A549 (cell line): ENCODE measurements at places on chromosomes 2 and 18.

GRCh38 chr18:75179819-75180600 is 28.9 kb downstream of the PTGR3 start:
- DNase-seq = no peak

DNA sequence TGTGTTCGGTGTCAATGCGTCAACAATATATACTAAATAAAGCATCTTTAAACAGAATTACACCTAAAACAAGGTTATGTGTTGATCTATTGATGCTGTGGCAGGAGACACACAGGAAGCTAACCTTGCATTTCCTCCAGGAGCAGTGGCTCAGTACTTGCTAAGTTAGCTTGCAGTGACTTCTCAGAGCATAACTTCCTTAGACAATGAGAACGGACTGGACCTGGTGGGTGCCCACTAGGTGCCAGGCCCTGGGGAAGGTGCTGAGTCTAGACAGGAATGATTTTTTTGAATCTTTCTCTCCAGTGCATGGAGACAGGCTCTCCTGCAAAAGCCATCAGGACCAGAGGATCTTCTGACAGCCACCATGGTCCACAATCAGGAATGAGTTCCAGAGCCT is 73.8 kb upstream of the MGAT4A start:
- DNase-seq = no peak

DNA sequence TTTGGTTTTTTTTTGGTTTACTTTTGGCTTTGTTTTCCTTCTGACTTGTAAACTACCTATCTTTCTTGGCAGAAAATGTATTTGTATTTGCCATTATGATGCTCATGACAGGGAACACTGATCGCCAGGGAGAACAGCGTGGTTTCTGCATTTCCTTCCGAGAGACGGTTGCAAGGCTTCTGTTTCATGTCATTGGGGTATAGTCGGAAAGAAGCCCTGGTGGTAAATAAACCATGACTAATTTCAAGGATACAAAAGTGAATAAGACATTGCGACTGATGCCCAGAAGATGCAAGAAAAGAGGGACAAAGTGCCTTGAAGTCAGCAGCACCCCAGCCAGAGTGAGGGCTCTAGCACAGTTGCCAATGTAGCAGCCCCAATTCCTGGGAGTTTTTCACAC is 4.2 kb upstream of the CAPN14 start:
- no peak for DNase-seq

GRCh38 chr2:118855451-118856279 is 8.2 kb upstream of the EN1 start:
- DNase-seq = peak; percentile 78

GRCh38 chr2:170690640-170691039 is 24.5 kb upstream of the SP5 start:
- no peak for DNase-seq

DNA sequence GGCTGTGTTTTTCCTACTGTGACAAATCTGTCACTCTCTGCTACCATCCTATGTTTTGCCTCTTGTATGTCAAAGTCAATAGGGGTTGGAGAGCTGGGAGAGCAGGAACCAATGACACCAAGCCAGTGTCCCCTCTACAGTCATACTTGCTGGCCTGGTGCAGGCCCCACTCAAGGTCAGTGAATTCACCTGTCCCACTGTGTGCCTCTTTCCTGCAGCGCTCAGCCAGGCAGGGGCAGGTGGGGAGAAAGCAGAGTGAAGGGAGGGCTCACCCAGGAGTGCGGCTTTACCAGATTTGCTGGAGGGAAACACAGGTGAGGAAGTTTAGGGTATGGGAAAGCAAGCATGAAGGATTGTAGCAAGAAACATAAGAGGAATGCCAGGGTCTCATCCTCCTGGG is 114.5 kb downstream of the GYPC start:
- DNase-seq = no peak

DNA sequence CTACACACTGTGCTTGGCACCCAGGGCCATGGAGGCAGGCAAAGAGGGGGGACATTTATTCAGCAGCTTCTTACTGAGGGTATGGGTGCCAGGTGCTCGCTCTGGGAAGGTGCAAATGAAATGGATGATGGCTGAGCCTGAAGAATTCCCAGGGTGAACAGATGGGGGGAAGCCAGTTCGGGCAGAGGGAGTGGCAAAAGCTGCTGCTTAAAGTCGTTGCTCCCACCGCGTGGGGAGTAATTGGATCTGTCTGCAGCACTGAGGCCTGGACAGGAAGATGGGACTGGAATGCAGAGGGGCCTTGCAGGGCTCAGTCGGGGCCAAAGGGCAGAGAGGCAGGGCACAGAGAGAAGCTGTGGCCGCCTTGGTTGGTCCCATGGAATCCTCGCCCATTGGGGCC is 51.2 kb downstream of the NEDD4L start:
- DNase-seq = no peak

DNA sequence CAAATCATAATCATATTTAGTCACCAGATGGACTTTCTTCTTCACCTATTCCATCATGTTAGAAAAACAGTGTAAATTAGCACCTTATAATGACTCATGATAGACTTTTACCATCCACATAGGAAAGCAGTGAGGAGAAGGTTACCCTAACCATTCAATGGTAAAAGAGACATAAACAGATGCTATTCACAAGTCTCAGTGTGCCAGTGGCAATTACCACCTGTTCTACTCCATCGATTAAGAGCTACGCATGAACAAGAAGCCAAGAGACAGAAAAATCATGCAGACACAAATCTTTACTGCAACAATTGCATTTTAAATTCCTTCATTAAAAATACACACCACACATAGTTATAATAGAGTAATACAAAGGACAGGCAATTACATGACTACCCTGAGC is 106.7 kb upstream of the CHAC2 start:
- DNase-seq = no peak

GRCh38 chr18:36457683-36458082 is 160.2 kb downstream of the FHOD3 start:
- no peak for DNase-seq

DNA sequence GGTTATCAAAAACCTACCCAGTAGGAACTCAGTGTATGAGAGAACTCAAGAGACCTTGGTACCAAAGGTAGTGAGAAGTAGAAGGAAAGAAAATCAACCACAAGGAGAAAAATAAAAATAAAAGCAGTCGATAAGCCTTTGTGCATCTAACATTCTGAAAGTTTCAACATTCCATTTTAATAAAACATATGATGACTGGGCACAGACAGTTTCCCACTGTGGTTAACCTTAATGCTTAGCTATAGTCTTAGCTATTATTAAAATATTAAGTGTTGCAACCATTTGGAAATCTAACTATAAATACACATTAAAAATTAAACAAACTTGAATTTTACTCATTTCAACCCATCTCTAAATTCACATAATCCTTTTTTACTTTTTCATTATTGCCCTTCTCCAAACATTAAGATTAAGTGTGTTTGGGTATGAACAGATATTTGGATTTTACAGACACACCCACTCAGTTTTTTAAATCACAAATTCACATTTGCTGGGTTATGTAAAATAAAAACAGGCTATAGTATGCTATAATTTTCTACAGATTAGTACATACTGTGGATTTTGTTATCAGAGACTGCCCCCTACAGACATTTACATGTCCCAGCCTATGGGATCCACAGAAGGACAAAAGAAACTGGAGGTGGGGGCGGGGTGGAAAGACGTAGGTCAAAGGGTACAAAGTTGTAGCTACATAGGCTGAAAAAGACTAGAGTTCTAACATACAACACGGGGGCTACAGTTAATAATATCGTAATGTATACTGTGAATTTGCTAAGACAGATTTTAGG is 32.8 kb downstream of the SRBD1 start:
- peak; percentile 15 for DNase-seq

DNA sequence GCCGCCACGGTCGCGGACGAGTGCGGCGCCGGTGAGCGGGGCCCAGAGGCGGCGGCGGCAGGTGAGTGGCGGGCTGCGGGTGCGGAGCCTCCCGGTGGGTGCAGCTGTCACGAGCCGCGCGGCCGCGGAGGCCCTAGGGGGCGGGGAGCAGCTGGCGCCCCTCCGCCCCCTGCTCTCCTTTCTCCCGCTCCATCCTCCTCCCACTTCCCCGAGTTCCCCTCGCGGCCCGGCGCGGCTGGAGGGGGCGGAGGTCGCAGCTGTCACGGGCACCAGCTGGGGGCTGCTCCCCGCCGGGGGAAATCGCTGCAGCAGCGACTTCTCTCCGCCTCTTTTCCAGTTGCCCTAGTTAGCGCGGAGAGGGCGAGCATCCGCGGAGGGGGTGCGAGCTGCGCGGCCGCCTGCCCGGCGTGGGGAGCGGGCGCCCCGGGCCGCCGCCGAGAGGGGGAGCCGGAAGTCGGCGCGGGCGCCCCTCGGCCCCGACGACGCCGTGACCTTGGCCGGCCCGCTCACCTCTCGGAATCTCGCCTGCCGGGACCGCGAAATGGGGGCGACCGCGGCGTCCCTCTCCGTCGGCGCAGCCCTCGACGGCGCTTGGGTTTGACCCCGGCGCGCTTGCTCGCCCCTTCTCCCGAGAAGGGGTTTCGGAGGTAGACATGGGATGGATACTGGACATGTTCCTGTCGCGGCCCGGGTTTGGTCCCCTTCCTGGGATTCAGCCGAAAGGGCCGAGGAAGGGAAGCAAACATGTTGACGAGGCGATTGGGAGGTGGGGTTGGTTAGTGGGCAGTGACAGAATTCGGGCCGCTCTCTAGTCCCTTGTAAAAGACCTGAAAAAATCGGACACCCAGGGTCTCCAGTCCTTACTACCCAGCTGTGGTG is 727 bp downstream of the NCOA1 start:
- peak; percentile 52 for DNase-seq
